ENCODE measurements at places on chromosomes 2 and 18.
A peak's percentile ranks its signal among the peaks of the same experiment; 100 is the strongest.

DNA sequence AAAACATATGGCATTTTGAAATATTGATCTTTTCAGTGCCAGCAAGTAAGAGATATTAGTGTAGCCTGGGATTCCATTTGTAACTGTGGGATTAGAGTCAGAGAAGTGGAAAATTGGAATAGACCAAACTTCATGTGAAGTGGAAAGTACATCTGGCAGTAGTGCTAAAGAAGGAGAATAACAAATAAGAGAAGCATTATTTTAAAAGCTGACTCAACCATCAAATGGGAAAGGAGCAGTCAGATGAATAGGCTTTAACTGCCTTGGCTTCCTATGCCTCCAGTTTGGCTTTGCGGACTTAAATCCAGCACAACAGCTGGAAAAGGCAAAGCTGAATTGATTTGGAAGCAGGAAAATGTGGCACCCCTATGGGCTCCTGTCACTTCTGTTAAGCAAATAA lies 623.1 kb downstream of the TSN start:
- no peak for DNase-seq

GRCh38 chr2:143525402-143525860 lies 396.2 kb downstream of the ARHGAP15 start:
- no peak for DNase-seq

DNA sequence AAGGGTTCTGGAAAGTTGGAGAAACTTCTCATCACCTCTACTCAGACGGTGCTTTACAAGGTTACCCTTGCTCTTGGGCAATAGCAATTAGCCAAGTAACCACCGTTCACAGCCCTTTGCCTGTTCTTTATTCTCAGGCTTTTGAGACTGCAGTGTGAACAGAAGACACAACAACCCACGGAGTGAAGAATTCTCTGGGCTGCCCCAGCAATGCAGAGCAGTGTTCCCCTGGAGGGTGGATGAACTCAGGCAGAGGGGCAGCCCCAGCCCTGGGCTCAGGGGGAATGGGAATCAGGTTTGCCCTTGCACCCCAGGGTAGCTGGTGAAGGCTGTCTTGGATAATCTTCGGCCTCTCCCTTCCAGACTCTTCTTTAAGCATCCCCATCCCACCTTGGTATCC lies 69.1 kb downstream of the MCFD2 start:
- no peak for DNase-seq

DNA sequence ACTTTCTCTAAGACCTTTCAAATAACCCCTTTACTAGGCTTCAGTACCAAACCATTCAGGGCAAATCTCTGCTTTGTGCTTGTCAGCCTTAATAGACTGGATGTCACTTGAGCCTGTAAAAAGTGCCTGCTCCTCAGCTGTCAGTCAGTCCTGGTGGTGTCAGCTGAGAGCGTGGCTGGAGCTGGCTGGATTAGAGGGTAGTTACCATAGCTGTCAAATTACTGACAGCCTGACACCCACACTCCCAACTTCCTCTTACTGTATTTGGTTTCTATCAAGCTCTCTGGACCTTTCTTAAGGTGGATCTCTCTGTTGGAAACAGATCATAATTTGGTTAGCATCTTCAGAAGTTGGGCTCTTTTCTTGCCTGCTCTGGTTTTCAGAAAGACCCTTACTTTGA lies 371.4 kb upstream of the ATP5MC3 start:
- no peak for DNase-seq

- DNase-seq = no peak
These were observed 325.8 kb downstream of the DYSF start for GRCh38 chr2:71778936-71779773.

GRCh38 chr2:69217333-69218080 lies 169.5 kb downstream of the GFPT1 start:
- no peak for DNase-seq

DNA sequence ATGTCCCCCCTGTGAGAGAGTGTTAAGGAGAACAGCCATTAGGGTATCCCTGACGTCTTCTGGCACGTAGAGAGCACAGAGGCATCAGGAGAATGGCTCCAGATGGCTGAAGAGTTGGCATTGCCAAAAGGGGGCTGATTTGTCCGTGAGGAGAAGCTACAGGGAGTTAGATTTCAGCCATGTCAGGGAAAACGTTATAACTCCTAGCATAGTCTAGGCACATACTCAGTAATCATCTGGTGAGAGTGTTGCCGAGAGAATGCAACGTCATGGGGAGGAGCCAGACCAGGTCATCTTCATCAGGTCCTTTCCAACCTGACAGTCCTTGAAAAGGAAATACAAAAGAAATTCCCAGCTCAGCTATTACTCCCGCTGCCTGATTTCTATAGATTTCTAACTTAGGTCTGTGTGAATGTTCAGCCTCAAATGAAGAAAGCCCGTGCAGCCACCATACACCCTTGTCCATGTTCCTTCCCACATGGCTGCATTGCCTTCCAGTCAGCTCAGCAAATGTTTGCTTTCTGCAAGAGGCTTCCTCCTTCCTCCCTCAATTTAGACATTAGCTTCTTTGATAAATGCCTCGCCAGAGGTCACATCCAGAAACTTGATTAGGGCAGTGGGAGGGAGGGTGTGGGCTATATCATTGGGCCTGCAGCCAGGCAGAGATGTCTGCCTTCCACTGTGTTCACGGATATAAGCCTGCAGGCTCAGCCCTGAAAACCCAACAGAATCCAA lies 93.0 kb downstream of the STPG4 start:
- DNase-seq = no peak

DNA sequence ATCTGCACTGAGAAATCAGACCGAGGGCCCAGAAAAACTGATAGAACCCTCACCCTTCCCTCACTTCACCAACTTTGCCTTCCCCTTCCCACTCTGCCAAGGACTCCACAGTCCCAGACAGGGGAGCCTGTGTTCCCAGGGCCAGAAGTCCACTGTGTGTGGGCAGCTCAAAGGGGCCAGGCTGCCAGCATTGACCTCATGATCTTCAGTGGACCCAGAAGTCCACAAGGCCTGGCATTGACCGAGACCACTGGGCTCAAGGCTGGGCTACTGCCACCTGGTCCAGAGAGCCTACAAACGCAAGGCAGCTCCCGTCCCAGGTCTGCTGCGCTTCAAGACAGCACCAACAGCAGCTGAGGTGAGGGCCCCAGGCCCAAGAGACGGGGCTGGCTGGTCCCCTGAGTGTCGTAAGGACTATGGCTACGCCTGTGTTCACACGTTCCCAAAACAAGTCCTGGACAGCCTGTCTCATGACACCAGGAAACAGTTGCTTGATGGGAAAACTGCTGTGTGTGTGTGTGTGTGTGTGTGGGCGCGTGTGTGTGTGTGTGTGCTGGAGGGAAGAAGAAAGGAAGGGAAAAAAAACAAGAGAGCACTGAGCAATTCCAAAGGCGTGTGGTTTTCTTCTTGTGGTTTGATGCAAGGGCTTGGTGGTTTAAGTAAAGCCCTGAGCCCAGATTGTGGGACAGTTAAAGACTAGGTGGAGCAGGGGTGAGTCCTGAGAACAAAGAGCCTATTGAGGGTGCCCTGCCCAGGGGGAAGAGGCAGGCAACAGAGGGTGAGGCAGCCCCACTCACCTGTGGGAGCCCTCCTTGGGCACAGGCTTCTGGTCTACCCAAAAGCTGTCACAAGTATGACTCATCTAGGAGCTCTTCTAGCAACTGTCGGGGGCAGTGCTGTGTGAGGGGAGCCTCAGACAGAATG lies 46.6 kb upstream of the ZBTB7C start:
- peak; percentile 32 for DNase-seq

GRCh38 chr2:216774180-216774579 lies 78.8 kb upstream of the IGFBP5 start:
- no peak for DNase-seq

DNA sequence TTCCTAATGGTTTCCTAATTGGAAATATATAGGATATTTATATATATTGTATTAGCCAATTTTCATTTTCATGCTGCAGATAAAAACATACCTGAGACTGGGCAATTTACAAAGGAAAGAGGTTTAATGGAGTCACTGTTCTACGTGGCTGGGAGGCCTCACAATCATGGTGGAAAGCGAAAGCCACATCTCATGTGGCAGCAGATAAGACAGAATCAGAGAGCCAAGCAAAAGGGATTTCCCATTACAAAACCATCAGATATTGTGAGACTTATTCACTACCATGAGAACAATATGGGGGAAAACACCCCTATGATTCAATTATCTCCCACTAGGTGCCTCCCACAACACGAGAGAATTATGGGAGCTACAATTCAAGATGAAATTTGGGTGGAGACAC lies 242.5 kb upstream of the NETO1 start:
- DNase-seq = no peak

DNA sequence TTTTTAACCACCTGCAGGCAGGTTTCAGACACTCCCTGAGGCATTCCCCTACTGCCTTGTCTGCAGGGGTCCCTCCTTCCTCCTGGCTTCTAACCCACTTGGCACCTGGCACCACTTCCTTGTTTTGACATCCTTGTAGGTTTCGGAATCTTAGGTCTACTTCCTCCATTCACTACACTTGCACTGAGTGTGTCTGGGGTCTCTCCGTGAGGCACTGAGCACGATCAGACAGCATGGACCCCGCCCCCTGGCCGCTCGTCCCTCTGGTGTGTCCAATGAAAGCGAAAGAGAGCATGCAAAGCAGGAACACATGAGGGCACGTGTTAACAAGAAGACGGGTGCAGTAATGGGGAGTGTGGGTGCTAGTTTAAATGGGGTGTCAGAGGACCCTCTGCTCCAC lies 63.8 kb downstream of the HAUS1 start:
- DNase-seq = no peak

GRCh38 chr2:151518802-151519201 lies 109.1 kb downstream of the RIF1 start:
- no peak for DNase-seq

- no peak for DNase-seq
These were observed 306.9 kb downstream of the GULP1 start for GRCh38 chr2:188598551-188598950.

DNA sequence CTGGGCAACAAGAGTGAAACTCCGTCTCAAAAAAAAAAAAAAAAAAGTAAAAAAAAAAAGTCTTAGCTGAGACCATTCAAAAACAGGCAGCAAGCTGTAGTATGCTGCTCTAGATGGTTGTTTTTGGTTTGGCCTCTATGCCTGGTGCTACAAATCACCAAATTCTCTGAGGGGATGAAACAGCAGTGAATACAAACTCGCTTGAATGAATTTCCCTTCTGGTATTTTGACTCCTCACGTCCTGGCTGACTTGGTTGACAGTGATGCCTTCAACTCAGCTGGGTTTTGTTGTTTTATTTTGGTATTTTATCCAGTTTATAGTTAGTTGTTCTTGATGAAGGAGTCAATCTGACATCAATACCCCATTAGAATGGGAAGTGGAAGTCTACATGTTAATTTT lies 3.3 kb upstream of the TCF7L1 start:
- DNase-seq = no peak

DNA sequence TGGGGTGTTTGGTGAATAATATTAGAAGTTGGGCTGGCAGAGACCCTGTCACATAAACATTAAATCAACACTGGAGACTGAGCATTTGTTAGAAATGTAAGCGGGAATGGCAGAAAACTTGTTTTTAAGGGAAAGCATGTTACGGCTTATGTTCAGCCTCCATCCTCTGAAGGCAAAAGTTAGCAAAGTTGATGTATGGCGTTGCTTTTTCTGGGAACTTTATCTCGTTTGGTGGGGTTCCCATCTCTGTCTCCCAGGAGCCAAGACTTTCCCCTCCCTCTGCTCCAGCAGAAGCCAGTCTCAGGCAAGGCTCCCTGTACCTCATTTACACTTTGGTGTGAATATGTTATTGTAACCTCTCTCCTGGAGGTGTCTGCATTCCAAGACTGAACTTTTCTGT lies 105.1 kb downstream of the MSH2 start:
- DNase-seq = no peak

GRCh38 chr2:176692533-176692932 lies 423.3 kb downstream of the MTX2 start:
- no peak for DNase-seq

DNA sequence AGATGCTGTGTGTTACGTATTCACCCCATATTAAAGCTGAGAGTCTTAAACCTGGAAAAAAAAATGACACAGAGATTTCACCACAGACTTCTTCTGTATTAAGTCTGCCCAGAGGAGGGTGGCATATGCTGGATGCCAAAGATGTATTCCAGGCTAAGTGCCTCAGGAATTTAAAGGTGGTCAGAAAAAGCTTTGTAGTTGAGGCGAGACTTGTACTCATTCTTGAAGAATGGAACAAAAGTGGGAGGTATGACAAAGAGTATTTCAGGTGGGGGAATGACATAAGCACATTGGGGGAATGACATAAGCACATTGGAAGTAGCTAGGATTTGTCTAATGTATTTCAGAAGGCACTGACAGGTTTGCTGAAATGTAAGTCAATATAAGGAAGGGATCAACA lies 98.6 kb downstream of the BABAM2 start:
- DNase-seq = no peak

- no peak for DNase-seq
These were observed 12.3 kb downstream of the NTSR2 start for GRCh38 chr2:11657646-11658045.

GRCh38 chr2:96507957-96508520 lies 2.9 kb upstream of the NEURL3 start:
- DNase-seq = peak; percentile 81

GRCh38 chr2:68813596-68813995 lies 57.6 kb downstream of the BMP10 start:
- DNase-seq = no peak

- DNase-seq = no peak
These were observed 51.6 kb upstream of the FMNL2 start for GRCh38 chr2:152283392-152283791.

- no peak for DNase-seq
These were observed 33.4 kb downstream of the VAPA start for GRCh38 chr18:9947248-9947647.

DNA sequence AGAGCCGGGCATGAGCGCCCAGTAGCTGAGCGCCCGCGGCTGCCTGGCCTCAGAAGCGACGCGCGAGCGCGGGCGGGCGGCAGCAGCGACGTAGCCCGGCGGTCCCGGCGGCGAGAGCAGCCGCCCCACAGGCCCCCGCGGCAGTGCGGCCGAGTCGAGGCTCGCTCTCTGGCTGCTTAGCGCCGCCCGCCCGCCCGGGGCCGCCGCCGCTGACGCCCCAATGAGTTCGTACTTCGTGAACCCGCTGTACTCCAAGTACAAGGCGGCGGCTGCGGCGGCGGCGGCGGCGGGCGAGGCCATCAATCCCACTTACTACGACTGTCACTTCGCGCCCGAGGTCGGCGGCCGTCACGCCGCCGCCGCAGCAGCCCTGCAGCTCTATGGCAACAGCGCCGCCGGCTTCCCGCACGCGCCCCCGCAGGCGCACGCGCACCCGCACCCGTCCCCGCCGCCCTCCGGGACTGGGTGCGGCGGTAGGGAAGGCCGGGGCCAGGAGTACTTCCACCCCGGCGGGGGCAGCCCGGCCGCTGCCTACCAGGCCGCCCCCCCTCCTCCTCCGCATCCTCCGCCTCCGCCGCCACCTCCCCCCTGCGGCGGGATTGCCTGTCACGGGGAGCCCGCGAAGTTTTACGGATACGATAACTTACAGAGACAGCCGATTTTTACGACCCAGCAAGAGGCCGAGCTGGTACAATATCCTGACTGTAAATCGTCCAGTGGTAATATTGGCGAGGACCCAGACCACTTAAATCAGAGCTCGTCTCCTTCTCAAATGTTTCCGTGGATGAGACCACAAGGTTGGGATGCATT lies 847 bp downstream of the HOXD8 start:
- DNase-seq = no peak

- no peak for DNase-seq
These were observed 27.0 kb upstream of the ADAM17 start for GRCh38 chr2:9582624-9583023.

- DNase-seq = no peak
These were observed 538.3 kb downstream of the CNTNAP5 start for GRCh38 chr2:124563426-124563825.
